GM23248 (cell line): ENCODE measurements at places on chromosomes 1 and 21. TPM values are rescaled to one million over a fixed set of nuclear protein-coding genes. Genes with fewer than 3 reads are reported as not detected.
A peak's percentile ranks its signal among the peaks of the same experiment; 100 is the strongest.

- H3K27me3 ChIP-seq, result peaks cover 6% of the 10 kb centered on the region; the same call in 1 of the 2 replicates
- H3K4me1 ChIP-seq, result peaks cover 11% of the 10 kb centered on the region
- H3K4me3 ChIP-seq, result no peak overlapping the region
Observed at GRCh38 chr1:106756752-106757151, 299.7 kb upstream of the PRMT6 start.

DNA sequence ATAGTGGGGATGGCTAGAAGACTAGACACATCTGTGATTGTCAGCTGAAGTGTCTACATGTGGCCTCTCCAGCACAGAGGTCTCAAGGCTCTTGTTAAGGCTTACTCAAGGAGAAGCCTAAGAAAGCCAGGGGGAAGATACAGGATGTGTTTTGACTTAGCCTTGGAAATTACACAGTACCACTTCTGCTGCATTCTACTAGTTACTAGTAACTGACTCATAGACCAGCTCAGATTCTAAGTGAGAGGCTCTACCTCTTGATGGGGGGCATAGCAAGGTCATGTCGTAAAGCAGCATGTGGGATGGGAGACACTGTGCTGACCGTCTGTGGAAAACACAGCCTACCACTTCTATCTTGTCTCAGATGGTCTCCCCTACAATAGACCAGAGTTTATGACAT lies 99.5 kb downstream of the UBE2U start:
- no peaks in the 10 kb centered on the region for H3K27me3 ChIP-seq
- H3K27ac ChIP-seq, result no peak overlapping the region
- peak; percentile 56 for DNase-seq
- no peaks in the 10 kb centered on the region for H3K36me3 ChIP-seq
- peaks cover 8% of the 10 kb centered on the region; the same call in 1 of the 2 replicates for H3K4me1 ChIP-seq
- H3K4me3 ChIP-seq, result no peak overlapping the region

DNA sequence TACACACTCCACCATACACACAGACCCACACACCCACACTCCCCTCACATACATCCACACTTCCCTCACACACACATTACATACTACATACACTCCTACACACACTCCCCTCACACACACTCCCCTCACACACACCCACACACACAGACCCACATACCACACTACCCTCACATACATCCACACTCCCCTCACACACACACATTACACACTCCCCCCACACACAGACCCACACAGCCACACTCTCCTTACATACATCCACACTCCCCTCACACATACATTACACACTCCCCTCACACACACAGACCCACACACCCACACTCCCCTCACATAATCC lies 32.6 kb upstream of the SELENON start:
- no peaks in the 10 kb centered on the region for H3K36me3 ChIP-seq
- no peaks in the 10 kb centered on the region for H3K27me3 ChIP-seq
- no peak for DNase-seq
- no peak overlapping the region for H3K27ac ChIP-seq
- no peak overlapping the region for H3K4me3 ChIP-seq
- H3K4me1 ChIP-seq, result no peaks in the 10 kb centered on the region

DNA sequence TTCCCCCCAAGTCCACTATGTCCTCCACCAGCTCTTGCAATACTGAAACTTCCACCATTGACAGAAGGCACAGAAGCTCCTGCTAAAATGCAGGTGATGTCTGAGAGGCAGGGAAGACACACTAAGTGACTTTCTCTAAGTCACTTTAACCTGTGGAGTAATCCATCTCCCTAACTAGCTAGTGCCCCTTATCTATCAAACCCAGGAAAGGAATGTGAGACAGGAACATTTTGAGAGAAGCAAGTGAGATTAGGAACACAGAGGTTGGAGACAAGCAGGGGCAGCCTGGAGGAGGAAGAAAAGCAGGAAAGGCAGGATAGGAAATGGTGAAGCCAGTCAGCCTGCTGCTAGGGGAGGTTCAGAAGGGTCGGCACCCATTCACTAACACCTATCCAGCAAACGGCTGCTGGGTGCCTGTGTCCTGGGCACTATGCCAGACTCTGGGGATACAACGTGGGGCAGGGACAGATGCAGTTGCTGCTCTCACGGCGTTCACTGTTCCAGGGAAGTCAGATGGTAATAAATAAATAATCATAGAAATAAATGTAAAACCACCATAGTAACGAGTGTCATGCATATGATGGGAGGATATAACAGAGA lies 7.0 kb downstream of the GPA33 start:
- no peak overlapping the region for H3K4me3 ChIP-seq
- H3K27ac ChIP-seq, result no peak overlapping the region
- H3K36me3 ChIP-seq, result no peaks in the 10 kb centered on the region
- H3K4me1 ChIP-seq, result no peaks in the 10 kb centered on the region

GRCh38 chr1:224059897-224060427 lies 53.9 kb upstream of the FBXO28 start:
- no peak overlapping the region for H3K27ac ChIP-seq
- no peak overlapping the region for H3K4me3 ChIP-seq
- no peaks in the 10 kb centered on the region for H3K36me3 ChIP-seq
- no peak for DNase-seq

- H3K4me3 ChIP-seq, result no peak overlapping the region
- no peaks in the 10 kb centered on the region; the same call in 1 of the 2 replicates for H3K27me3 ChIP-seq
- H3K27ac ChIP-seq, result no peak overlapping the region
- no peaks in the 10 kb centered on the region for H3K36me3 ChIP-seq
- peaks cover 16% of the 10 kb centered on the region for H3K4me1 ChIP-seq
Observed at GRCh38 chr21:37551331-37551992, 184.9 kb downstream of the DYRK1A start.

DNA sequence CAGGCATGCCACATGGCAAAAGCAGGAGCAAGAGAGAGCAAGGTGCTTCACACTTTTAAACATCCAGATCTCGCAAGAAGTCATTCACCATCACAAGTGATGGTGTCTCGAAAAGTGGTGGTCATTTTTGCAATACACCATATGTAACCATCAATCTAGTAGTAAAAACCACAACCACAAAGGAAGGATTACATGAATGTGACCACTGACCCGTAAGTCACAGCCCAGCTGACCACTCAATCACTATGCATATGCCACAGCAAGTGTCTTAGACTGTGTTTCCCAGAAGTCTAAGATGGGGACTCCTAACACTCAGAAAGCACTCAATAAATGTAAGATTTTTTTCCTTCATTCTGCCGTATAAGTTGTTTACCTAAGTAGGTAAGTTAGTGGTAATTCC lies 76.9 kb downstream of the FH start:
- no peak overlapping the region for H3K4me3 ChIP-seq
- H3K36me3 ChIP-seq, result no peaks in the 10 kb centered on the region
- no peak for DNase-seq
- peaks cover 4% of the 10 kb centered on the region for H3K27me3 ChIP-seq
- H3K27ac ChIP-seq, result no peak overlapping the region
- H3K4me1 ChIP-seq, result no peaks in the 10 kb centered on the region

- no peak overlapping the region for H3K4me3 ChIP-seq
- peaks cover 8% of the 10 kb centered on the region for H3K4me1 ChIP-seq
- no peak overlapping the region for H3K27ac ChIP-seq
- no peaks in the 10 kb centered on the region for H3K36me3 ChIP-seq
Observed at GRCh38 chr1:235790123-235790522, 76.6 kb downstream of the LYST start.

DNA sequence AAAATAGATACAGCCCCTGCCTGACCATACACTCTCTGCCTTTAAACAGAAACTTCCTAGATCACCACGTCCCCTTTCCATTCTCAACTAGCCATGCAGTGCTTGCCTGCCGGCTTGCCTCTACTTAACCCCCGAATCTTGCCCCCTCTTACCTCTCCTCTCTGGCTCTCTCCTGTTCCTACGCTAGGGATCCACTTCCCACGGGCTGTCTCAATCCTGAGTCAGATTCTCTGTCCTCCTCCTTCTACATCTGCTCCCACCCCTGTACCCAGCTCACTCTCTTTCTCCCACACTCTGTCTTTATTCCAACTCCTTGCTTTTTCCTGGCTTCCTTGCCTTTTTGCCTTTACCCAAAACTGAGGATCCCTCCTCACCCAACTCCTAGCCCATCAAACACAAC lies 29.3 kb downstream of the ATF3 start:
- peak; percentile 78 for DNase-seq
- peak overlapping the region; percentile 61 for H3K27ac ChIP-seq
- H3K36me3 ChIP-seq, result no peaks in the 10 kb centered on the region
- no peak overlapping the region for H3K4me3 ChIP-seq

Gene TP73
- not detected in 2 replicates for total RNA-seq

Gene OLIG2
- total RNA-seq, result not detected in 2 replicates

Gene ASCL5
- total RNA-seq, result not detected in 2 replicates

Gene C1QTNF12
- 0.38 and 3.1 TPM in 2 replicates for total RNA-seq
